IMR-90 (cell line): ENCODE measurements at places on chromosomes 12 and 14. TPM values are rescaled to one million over a fixed set of nuclear protein-coding genes. Genes with fewer than 3 reads are reported as not detected.

BDKRB1 gene
- total RNA-seq: 51.4 and 56.5 TPM in 2 replicates

NFATC4 gene
- total RNA-seq: 13.6 and 15.6 TPM in 2 replicates

RASAL1 gene
- not detected in 2 replicates for total RNA-seq

BICDL1 gene
- total RNA-seq: not detected in 2 replicates

ACSS3 gene
- 1.4 and 2.0 TPM in 2 replicates for total RNA-seq

RDH5 gene
- total RNA-seq: 7.3 and 8.9 TPM in 2 replicates

GTF2A1 gene
- total RNA-seq: 41.9 and 60.4 TPM in 2 replicates

APAF1 gene
- 32.8 and 42.2 TPM in 2 replicates for total RNA-seq

DNA sequence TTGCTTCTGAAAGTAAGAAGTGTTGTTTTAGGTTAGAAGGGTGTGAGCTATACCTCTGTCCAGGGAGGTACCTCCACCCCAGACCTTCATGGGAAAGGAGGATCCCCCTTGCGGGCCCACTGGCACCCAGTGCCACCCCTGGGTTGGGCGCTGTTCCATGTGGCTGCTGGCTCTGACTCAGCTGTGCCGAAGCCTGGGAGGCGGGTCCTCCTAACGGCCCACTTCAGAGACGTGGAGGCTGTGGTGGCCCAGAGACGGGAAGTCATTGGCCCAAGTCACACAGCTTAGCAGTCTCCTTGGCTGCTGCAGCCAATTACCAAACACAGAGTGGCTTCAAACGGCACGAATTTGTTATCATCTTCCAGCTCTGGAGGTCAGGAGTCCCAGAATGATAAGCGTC lies 10.2 kb downstream of the RFLNA start:
- DNase-seq: no peak
- H3K27me3 ChIP-seq: peaks cover 46% of the 10 kb centered on the region
- H3K27ac ChIP-seq: no peak overlapping the region
- H3K36me3 ChIP-seq: no peaks in the 10 kb centered on the region
- no peak overlapping the region for H3K4me3 ChIP-seq

- DNase-seq: no peak
- H3K4me1 ChIP-seq: no peaks in the 10 kb centered on the region
- H3K36me3 ChIP-seq: no peaks in the 10 kb centered on the region
- H3K27me3 ChIP-seq: no peaks in the 10 kb centered on the region
- H3K4me3 ChIP-seq: no peak overlapping the region
- H3K27ac ChIP-seq: no peak overlapping the region
These were observed 180.2 kb upstream of the SYT1 start for GRCh38 chr12:78684419-78684818.

GRCh38 chr12:95303476-95303875 lies 85.9 kb downstream of the VEZT start:
- H3K27me3 ChIP-seq: no peaks in the 10 kb centered on the region
- H3K36me3 ChIP-seq: peaks cover 11% of the 10 kb centered on the region
- peaks cover 8% of the 10 kb centered on the region for H3K4me1 ChIP-seq
- H3K4me3 ChIP-seq: no peak overlapping the region
- peak; percentile 66 for DNase-seq

DNA sequence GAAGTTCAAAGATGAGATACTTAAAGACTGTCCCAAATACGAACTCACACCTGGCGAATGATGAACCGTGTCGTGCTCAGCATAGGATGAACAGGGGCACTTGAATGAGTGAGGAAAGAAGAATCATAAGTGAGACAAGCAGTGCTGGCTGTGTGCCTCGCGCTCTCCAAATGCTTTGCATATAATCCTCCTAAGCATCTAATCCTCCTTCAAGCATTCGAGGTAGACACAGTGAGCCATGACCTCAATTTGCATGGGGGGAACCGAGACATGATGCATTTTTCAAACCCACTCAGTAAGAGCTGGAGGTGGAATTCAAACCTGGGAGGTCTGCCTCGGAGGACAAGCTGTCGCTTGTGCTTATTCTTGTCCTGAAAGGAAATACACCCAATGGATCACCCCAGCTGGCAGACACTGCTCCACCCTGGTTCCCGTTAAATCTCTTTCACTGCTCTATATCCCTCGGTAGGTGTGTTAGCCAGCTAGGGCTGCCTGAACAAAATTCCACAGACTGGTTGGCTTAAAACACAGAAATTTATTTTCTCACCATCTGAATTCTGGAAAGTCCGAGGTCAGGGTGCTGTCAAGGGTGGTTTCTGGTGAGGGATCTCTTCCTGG lies 274.0 kb downstream of the SLC15A4 start:
- DNase-seq: no peak
- H3K27ac ChIP-seq: no peak overlapping the region
- H3K27me3 ChIP-seq: no peaks in the 10 kb centered on the region
- H3K36me3 ChIP-seq: no peaks in the 10 kb centered on the region

- no peak overlapping the region for H3K4me3 ChIP-seq
- H3K36me3 ChIP-seq: no peaks in the 10 kb centered on the region
- H3K27ac ChIP-seq: no peak overlapping the region
- no peak for DNase-seq
These were observed 1.4 kb upstream of the GTF2A1 start for GRCh38 chr14:81222126-81222525.

DNA sequence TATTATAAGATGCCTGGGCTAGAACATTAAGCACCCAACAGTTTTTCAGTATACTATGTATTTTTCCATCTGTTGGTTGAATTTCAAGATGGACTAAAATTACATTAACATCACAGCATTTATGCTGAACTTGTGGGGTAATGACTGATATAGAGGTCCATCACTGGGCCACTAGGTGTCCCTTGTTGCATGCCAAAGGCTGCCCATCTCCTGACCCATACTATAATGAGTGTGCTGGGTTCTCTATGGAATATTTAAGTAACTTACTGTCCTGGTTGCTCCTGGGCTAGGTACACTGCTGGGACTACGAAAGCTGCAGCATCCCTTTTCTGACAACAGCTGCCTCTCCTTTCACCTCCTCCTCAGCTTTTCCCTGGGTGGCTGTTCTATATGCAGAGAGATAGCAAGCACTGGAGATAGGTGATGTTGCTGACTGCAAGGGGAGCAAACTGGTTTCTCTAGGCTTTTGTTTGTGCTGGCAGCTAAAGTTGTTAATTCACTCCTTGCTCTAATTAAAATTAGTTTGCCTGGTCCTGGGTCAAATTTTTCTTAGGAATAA lies 138.6 kb upstream of the TRHDE start:
- no peak overlapping the region for H3K4me3 ChIP-seq
- peak; percentile 1 for DNase-seq
- no peak overlapping the region for H3K27ac ChIP-seq
- peaks cover 7% of the 10 kb centered on the region for H3K27me3 ChIP-seq
- H3K36me3 ChIP-seq: no peaks in the 10 kb centered on the region

DNA sequence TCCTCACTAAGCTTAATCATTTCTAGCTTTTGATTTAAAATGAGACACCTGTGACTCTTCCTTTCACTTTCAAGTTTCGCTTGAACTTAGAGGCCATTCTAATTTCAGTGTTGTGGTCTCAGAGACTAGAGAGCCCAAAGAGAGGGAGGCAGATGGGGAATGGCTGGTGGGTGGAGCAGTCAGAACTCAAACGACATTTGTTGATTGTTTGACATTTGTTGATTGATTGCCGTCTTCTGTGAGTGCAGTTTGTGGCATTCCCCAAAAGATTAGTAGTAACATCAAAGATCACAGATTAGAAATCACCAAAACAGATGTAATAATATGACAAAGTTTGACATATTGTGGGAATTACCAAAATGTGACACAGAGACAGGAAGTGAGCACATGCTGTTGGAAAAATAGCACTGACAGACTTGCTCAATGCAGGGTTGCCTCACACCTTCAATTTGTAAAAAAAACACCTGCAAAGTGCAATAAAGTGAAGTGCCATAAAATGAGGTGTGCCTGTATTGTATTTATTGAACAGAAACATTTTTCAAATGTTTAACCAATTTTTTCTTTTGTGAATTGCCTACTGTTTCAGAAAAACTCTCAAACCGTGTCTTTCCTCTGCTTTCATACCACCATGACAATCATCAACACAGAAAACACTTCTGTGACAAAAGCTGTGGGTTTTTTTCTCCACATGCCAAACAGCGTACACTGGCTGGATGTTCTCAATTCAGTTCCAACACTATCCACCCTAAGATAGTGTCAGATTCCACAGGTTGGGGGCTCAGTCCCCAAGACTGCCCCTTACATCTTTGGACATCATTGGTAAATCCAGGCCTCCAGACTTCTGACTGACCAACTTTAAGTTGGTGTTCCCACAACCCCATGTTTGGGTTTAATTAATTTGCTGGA lies 376.3 kb upstream of the RGS6 start:
- peaks cover 8% of the 10 kb centered on the region for H3K4me1 ChIP-seq
- H3K36me3 ChIP-seq: no peaks in the 10 kb centered on the region; the same call in 1 of the 2 replicates
- no peak overlapping the region for H3K27ac ChIP-seq
- no peak overlapping the region for H3K4me3 ChIP-seq

DNA sequence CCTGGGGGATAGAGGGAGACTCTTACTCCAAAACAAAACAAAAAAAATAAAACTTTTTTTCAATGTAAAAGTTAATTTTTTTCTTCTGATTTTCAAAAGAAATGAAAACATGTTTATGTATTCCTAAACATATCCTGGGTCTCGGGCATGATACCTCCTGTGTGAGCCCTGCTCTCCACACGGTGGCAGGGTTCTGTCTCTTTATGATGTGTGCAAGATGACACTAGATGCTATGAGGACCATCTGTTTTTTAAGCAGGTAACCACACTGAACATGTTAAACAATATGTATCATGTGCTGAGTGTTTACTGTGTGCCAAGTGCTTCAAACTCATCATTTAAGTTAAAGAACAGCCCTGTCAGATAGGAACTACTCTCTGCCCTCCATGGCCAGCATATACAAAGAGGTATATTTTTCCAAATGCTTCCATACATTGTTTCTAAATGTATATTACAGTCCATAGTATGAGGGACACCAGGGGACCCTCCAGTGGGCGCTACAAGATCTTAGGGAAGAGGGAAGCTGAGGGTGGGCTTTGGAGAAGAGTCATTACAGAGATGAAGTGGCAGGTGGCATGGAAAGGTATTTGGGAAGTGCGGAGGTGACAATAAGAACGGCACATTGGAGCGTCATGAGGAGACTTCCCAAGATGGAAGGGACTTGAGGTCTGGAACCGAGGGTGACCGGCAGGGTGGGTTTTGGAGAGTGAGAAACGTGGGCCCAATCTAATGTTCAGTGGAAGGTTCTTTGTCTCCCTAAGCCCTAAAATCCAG lies 28.5 kb downstream of the FOS start:
- H3K4me3 ChIP-seq: no peak overlapping the region
- no peak overlapping the region for H3K27ac ChIP-seq
- DNase-seq: peak; percentile 19

DNA sequence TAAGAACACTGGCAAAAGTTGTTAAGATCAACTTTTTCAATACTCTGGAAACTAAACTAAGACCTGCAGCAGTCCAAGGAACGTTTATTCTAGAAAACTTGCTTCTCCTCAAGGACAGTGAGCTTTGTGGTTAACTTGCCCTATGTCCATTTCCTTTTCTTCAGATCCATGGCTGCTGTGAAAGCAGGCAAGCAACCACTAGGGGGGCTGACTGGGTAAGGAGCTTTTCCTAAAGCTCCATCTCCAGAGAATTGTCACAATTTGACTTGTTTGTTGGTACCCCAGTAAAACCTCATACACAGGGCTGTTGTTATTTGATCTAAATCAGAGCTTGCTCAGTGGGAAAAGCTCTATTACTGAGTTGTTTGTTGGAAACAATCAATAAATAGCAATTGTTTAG lies 10.1 kb upstream of the RPL10L start:
- no peaks in the 10 kb centered on the region for H3K4me1 ChIP-seq
- H3K4me3 ChIP-seq: no peak overlapping the region
- no peaks in the 10 kb centered on the region for H3K36me3 ChIP-seq
- no peaks in the 10 kb centered on the region for H3K27me3 ChIP-seq

GRCh38 chr14:105887692-105888091 lies 361.3 kb downstream of the TMEM121 start:
- DNase-seq: no peak
- no peaks in the 10 kb centered on the region for H3K36me3 ChIP-seq
- no peak overlapping the region for H3K4me3 ChIP-seq
- no peaks in the 10 kb centered on the region for H3K27me3 ChIP-seq
- H3K4me1 ChIP-seq: no peaks in the 10 kb centered on the region

DNA sequence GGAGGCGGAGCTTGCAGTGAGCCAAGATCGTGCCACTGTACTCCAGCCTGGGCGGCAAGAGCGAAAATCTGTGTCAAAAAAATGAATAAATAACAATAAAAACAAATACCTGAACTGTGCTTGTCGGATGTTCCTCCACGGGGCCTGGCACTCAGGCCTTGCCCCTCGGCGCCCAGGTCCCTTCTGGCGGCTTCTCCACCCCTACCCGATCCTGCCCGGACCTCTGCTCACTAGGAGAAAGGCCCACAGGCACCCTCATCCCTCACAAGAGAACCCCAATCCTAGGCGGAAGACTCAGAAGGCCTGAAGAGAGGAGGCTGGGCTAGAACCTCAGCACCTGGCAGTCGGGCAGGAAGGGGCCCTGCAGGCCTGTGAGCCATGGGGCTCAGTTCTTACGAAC lies 21.0 kb upstream of the BTBD6 start:
- H3K4me1 ChIP-seq: no peaks in the 10 kb centered on the region
- peaks cover 19% of the 10 kb centered on the region for H3K36me3 ChIP-seq
- H3K4me3 ChIP-seq: no peak overlapping the region
- H3K27me3 ChIP-seq: no peaks in the 10 kb centered on the region
- DNase-seq: no peak
- no peak overlapping the region for H3K27ac ChIP-seq

DNA sequence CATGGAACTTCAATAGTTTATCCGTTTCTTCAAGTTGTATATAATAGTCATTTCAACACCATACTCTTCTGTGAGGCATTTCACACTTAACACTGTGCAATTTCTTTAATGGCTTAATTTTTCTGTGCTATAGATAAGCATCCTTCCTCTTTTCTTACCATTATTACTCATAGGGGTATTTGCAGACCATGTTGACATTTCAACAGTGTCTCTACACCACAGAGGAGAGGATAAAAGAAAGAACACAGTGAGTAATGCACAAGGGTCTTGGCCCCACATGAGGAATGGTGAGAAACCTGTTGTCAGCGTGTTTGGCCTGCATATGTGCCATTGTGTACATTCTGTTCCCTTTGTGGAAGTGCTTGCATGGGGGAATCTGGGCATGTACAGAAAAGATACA lies 421.5 kb upstream of the MDGA2 start:
- DNase-seq: no peak
- no peaks in the 10 kb centered on the region for H3K4me1 ChIP-seq
- no peaks in the 10 kb centered on the region for H3K27me3 ChIP-seq
- no peak overlapping the region for H3K27ac ChIP-seq
- no peak overlapping the region for H3K4me3 ChIP-seq

DNA sequence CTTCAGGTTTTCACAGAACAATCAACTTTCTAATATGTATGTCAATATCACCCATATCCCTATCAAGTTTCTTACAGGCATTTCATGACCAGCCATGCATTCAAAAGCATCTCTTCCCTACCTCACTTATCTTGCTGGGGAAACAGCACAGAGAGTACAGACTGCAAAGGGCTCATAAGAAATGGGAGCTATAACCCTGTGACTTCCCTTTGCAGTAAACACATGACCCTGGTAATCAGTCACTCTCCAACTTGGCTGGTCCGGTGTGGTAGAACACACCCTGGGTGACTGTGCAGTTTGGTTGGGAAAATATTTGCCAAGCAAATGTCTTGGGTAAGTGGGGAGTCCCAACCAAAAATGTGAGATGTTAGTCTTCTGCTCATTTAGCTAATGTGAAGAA lies 49.4 kb upstream of the TMCC3 start:
- H3K4me1 ChIP-seq: peaks cover 2% of the 10 kb centered on the region; the same call in 1 of the 2 replicates
- peaks cover 26% of the 10 kb centered on the region for H3K27me3 ChIP-seq
- H3K36me3 ChIP-seq: no peaks in the 10 kb centered on the region
- H3K4me3 ChIP-seq: no peak overlapping the region
